ENCODE measurements at places on chromosomes 11 and 22. TPM values are rescaled to one million over a fixed set of nuclear protein-coding genes. Genes with fewer than 3 reads are reported as not detected.

DEUP1 gene
- total RNA-seq, result not detected

CD248 gene
- 0.10 TPM for total RNA-seq

TTC12 gene
- 7.4 TPM for total RNA-seq

GRIA4 gene
- total RNA-seq, result not detected

OR8G5 gene
- total RNA-seq, result not detected

ROBO3 gene
- 4.5 TPM for total RNA-seq

PGA5 gene
- not detected for total RNA-seq

TMEM121B gene
- 0.20 TPM for total RNA-seq

OR2AG1 gene
- not detected for total RNA-seq

NELL1 gene
- total RNA-seq, result not detected

MPEG1 gene
- not detected for total RNA-seq

MRGPRF gene
- total RNA-seq, result not detected

OR6A2 gene
- 0.31 TPM for total RNA-seq

ARHGAP42 gene
- 0.24 TPM for total RNA-seq

CELSR1 gene
- 0.44 TPM for total RNA-seq

PRRG4 gene
- 0.91 TPM for total RNA-seq

P2RY2 gene
- not detected for total RNA-seq

TMEM191B gene
- not detected for total RNA-seq

SCUBE1 gene
- total RNA-seq, result not detected

TSPAN32 gene
- 2.1 TPM for total RNA-seq

CFAP300 gene
- not detected for total RNA-seq

PPP1R14B gene
- total RNA-seq, result 238 TPM

NRGN gene
- 6.1 TPM for total RNA-seq

TRIM49 gene
- not detected for total RNA-seq

CNTN5 gene
- total RNA-seq, result not detected

GPHA2 gene
- not detected for total RNA-seq

RFPL3 gene
- not detected for total RNA-seq

RIMBP3B gene
- total RNA-seq, result not detected

ZNF215 gene
- 1.8 TPM for total RNA-seq

TBX10 gene
- not detected for total RNA-seq

DAGLA gene
- 0.20 TPM for total RNA-seq

PDHX gene
- total RNA-seq, result 32.0 TPM

DDX17 gene
- 358 TPM for total RNA-seq

Measured in activated T-helper 1 cell treated with anti-CD3 and anti-CD28 coated beads, Interleukin-12 subunit alpha, Interleukin-12 subunit beta, Interleukin-2, Interleukin-4 antibody, amounts not matched to agents 30 ng/mL and 10 ng/mL and 1 ng/mL, durations not matched to agents 14 hours and 24 hours and 36 hours (primary cell).